AG08395 (cell line): ENCODE measurements at places on chromosomes 2 and 18.
A peak's percentile ranks its signal among the peaks of the same experiment; 100 is the strongest.

- DNase-seq = no peak
These were observed 214.4 kb upstream of the TMEM200C start for GRCh38 chr18:6109743-6110142.

- DNase-seq = no peak
These were observed 107.1 kb downstream of the THADA start for GRCh38 chr2:43488737-43489136.

GRCh38 chr18:80154293-80154692 lies 45.2 kb downstream of the ADNP2 start:
- DNase-seq = peak; percentile 46

- no peak for DNase-seq
These were observed 226.3 kb upstream of the UBE2E3 start for GRCh38 chr2:180753809-180754761.

DNA sequence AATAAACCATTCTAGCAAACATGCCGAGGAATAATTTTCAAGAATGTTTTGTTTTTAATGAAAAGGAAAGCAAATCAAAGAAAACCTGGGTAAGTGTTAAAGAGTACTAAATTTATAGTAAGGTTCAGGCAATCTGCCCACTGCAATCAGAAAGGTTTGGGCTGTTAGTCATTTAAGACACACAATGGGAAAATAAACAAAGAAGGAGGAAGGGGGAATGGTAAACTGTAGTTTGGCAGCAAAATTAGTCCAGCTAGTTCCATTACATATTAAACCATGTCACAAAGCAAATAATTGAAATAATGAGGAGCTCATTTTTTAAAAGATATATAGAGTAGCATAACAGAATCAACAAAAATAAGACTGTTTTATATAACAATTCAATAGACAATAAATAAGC lies 87.5 kb upstream of the COPS8 start:
- peak; percentile 20 for DNase-seq

DNA sequence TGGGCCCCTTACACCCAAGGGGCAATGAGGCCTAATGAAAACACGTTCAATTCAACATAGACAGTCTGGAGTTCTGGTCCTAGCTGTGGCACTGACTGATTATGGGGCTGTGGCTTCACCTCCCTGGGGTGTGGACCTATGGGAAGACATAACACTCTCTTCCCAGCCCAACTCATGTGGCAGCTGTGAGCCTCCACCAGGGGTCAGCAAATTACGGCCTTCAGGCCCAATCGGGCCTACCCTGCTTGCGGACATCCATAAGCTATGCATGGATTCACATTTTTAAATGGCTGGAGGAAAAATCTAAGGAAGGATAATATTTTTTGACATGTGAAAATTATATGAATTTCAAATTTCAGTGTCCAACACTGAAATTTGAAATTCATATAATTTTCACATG lies 101.3 kb downstream of the LOXHD1 start:
- DNase-seq = peak; percentile 31

GRCh38 chr18:48125724-48126123 lies 195.3 kb upstream of the SMAD2 start:
- no peak for DNase-seq

GRCh38 chr2:69309351-69310110 lies 77.5 kb downstream of the GFPT1 start:
- peak; percentile 75 for DNase-seq

DNA sequence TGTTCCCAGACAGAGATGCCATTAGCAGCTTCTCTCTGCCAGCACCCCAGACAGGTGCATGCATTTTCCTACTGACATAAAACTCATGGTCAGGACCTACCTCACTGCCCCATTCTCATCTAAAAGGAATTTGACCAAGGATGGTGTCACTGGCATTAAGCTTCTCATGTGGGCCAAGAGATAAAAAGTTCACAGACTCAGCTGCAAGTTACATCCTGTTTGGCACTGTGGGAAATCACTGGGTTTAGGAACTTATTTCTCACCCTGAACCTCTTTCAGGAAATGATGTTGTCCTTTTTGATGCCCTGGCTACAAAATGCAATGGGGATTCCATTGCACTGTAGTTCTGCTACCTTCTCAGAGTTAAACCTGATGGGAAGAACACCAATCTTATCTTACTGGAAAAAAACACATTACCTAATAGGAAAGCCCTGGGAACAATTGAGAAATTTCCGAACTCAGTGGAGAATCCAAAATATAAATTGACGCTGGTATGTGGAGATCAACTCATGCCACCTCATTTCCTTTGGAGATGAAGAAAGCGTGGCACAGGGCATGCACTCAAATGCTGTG lies 252.1 kb upstream of the COPS8 start:
- no peak for DNase-seq

DNA sequence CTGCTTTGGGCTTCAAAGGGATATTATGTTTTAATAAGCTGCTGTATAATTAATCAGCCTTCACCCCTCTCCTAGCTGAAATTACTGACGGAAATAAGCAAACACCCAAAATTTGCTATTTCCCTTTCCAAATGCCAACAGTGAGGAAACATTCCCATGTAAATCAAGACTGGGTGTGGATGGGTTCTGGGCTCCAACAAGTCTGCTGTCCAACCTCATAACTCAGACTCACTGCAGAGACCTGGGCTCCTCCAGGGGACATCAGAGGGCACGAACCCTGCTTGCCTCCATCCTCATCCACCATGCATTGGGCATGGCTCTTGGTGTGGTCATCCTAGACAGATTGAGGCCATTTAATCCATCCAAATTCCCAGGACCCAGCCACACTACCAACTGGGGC lies 173.7 kb downstream of the C1D start:
- DNase-seq = no peak

- DNase-seq = no peak
These were observed 134.3 kb downstream of the NFATC1 start for GRCh38 chr18:79529991-79530390.

DNA sequence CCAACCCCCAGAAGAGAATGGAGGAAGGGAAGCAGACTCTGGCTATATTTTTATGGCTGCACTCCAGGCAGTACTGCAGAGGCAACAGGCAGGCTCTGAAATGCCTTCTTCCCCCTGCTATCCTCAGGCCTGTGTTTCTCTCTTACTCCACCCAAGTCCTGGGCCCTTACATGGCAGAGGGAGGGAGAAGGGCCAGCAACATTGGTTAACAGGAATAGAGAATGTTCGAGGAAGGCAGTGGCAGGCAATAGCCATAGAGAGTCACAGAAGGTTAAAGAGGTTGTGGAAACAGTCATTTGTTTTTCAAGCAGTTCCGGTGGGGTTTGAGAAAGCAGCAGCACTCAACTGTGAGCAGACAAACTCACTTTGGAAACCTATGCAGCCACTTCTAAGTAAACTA lies 15.1 kb upstream of the DARS1 start:
- DNase-seq = no peak

GRCh38 chr2:114113518-114113917 lies 223.6 kb downstream of the ACTR3 start:
- DNase-seq = no peak

DNA sequence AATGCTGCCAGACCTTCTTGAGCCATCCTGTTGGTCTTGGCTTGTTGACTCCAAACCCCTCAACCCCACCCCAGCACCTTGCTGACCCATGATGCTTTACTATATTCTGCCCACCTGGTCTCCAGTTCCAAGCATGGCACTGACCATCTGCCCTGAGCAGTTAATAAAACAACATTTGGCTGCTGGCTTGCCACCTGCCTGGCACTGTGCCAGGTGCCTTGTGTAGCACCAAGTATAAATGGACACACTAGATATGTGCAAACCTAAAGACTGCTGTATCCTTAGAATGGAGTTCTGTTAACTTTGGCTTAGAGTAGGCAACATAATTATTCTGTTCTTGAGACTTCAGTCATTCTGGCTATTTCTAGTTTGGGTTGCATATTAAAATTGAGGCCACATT lies 91.4 kb downstream of the ACSL3 start:
- no peak for DNase-seq

GRCh38 chr2:174112073-174112472 lies 136.3 kb downstream of the OLA1 start:
- DNase-seq = no peak

- DNase-seq = peak; percentile 32
These were observed 69.8 kb upstream of the CDKL4 start for GRCh38 chr2:39313575-39313974.

DNA sequence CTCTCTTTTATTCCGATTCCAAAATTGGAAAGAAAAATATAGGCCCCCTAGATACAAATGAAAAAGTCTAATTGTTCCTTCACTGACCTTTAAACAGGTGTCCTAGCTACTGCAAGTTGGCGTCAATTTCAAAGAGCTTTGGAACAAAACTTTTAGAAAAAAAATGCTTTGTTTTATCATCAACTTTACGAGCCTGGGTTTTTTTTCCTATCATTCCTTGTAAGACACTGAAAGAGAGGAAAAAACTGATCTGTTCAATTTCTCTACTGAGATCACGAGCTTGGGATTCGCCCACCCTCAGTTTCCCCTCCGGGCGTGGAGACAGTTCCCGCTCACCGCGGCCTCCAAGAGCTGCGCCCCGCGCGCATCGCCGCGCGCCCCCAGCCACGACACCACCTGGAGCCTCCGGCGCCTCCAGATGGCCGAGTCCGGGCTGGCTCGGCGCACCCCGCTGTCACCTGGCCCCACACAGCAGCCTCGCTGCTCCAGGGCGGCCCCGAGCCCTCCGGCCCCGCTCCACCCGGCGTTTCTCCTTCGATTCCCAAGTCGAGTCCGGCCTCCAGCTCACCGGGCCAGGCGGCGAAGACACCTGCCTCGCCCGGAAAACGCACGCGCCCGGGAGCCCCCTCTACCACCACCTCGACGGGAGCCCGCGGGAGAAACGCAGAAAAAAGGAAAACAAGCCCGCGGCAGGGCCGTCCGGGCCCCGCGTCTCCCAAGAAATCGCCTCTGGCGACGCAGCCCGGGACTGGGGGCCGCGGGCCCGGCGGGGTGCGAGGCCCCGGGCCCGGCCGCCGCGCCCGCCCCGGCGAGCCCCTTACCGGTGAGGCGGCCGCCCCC lies 656 bp downstream of the TBC1D8 start:
- peak; percentile 23 for DNase-seq

- no peak for DNase-seq
These were observed 294.6 kb upstream of the CYP26B1 start for GRCh38 chr2:72442270-72442669.

GRCh38 chr2:62281663-62282062 lies 85.7 kb downstream of the B3GNT2 start:
- DNase-seq = no peak

GRCh38 chr2:135948642-135949355 lies 36.6 kb downstream of the DARS1 start:
- DNase-seq = peak; percentile 41

DNA sequence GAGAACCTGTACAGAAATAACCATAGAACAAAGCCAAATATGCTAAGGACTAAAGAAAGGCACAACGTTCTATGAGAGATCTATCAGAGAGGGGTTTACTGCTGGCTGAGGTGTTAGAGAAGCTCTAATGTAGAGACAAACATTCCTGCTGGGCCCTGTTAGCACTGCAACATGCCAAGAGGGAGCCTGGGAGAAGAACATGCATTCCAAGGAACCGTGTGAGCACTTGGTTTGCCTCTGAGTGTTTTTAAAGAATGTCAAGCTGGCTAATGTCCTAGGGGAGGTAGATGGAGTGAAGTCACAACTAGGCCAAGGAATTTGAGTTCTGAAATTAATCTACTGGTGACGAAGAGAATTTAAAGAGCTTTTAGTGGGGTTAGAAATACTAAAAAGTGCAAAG lies 384.3 kb upstream of the LYPD1 start:
- peak; percentile 2 for DNase-seq

DNA sequence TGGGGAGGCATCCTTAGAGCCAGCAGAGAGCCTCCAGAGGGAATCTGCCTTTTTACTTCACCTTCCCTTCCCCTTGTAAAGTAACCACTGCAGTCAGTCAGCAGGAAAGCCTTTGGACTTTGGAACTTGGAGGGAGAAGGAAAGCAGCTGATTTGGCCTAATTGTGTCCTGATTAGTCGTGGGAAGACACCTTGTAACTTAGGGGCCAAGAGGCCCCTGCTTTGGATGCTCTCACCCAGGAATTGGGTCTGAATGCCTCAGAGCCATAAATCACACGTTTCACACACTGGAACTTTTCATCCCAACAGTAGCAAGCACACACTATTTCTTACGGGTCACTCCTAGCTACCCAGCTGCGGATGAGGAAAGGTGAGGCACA lies 81.0 kb upstream of the PPM1B start:
- no peak for DNase-seq

GRCh38 chr18:6627645-6628044 lies 101.9 kb upstream of the ARHGAP28 start:
- DNase-seq = peak; percentile 41

- DNase-seq = no peak
These were observed 255.4 kb upstream of the CDH2 start for GRCh38 chr18:28432339-28432738.

- peak; percentile 42 for DNase-seq
These were observed 294.6 kb upstream of the SLC14A2 start for GRCh38 chr18:45320724-45321123.

DNA sequence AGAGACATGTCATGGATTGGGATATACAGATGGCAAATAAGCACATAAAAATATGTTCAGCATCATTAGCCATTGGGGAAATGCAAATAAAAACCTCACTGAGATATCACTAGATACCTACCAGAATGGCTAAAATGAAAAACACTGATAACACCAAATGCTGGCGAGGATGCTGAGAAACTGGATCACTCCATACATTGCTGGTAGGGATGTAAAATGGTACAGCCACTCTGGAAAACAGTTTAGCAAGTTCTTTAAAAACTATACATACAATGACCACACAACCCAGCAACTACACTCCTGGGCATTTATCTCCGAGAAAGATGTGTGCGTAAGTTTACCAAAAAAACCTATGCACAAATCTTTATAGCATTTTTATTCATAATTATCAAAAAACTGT lies 13.9 kb downstream of the PIAS2 start:
- no peak for DNase-seq

DNA sequence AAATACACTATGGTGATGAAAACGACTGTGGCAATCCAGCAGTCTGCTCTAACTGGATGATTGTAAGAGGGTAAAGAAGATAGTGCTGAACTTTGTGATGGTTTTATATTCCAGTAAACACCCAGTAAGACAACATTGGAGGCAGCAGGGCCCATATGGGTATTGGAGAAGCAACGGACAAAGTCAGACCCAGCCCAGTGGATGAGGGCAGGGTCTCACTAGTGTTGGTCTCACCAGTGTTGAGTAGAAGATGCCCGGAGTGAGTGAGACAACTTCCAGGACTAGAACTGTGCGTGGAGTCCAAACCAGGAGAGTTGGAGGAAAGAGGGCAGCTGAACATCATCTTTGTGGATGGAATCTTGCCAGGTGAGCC lies 71.9 kb upstream of the CELF4 start:
- no peak for DNase-seq

DNA sequence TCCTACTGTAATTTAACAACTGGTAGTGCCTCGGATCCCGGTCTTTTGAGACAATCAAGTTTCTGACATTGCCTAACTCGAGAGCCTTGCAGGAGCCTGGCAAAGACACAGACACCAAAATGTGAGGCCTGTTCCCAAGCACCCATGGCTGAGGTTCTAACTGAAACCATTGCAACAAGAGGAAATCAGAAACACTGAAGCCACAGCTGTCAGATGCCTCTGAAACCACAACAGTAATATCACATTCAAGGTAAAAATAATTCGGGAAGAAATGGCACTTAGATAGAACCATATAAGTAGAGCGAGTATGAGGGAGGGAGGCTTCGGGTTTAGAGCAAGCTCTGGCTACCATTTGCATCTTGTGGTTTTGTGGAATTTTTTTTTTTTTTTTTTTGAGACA lies 285.9 kb downstream of the FBXO15 start:
- no peak for DNase-seq
